Left hindlimb (tissue), 1 donor: ENCODE measurements at places on chromosomes 5 and 9.

- DNase-seq, result no peak
These were observed 209.4 kb downstream of the DTWD2 start for GRCh38 chr5:118778941-118779340.

DNA sequence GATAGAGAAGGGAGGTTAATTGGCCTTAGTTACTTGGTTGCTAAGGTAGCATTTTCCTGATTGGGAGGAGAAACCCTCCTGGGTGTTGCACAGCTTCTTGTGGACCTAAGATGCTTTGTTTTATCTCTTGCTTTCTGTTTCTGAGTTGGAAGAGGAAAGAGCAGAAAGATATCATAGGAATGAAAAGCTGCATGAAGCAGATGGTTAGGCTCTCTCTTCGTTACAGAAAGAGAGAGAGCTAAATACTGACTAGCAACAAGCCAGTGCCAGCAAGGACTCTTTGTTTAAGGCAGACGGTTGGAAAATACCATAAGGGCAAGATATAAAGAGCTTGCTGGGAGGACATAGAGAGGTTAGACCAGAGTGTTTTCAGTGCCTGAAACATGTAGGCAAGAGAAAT lies 103.1 kb downstream of the ATG10 start:
- no peak for DNase-seq

- DNase-seq, result no peak
These were observed 17.6 kb downstream of the PTCH1 start for GRCh38 chr9:95499046-95499676.

DNA sequence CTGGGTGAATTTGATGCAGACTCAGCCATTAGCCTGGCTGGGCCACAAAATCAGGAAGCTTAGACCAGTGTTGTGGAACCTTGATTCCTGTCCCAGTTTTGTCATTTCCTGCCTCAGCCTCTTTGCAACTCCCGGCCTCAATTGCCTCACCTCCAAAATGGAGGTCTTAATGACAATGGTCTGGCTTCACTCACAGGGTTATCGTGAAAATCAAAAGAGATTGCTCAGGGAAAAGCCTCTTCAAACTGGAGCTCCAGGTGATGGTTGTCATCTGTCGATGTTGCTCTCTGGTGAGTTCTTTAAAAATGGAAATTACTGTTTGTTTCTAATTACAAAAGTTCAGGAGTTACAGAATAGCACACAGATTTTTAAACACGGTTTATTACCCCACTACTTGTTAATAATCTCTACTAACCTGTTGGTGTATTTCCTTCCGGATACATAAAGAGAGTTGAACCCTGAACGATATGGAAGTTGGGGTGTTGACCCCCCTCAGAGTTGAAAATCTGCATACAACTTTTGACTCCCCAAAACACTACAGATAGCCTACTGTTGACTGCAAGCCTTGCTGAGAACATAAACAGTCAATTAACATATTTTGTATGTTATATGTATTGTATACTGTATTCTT lies 109.9 kb upstream of the CPEB4 start:
- DNase-seq, result no peak

- DNase-seq, result no peak
These were observed 7.7 kb upstream of the RASGEF1C start for GRCh38 chr5:180216646-180217171.

DNA sequence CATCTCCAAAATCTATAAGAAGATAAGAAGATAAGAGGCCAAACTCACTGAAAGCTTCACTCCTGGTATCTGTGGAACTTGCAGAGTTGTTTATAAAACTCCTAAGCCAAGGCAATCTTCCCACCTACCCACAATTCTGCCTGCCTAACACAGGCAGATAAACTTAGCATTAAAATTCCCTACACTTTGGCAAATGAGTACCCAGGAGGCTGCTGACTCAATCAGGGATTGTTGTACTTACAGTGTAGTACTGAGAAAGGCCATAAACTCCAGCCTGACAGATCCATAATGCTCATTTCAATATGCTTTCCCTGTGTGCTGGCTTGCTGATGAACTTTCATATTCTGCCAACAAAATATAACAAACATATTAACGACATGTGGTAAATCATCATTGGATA lies 725.2 kb downstream of the BRINP1 start:
- DNase-seq, result no peak

DNA sequence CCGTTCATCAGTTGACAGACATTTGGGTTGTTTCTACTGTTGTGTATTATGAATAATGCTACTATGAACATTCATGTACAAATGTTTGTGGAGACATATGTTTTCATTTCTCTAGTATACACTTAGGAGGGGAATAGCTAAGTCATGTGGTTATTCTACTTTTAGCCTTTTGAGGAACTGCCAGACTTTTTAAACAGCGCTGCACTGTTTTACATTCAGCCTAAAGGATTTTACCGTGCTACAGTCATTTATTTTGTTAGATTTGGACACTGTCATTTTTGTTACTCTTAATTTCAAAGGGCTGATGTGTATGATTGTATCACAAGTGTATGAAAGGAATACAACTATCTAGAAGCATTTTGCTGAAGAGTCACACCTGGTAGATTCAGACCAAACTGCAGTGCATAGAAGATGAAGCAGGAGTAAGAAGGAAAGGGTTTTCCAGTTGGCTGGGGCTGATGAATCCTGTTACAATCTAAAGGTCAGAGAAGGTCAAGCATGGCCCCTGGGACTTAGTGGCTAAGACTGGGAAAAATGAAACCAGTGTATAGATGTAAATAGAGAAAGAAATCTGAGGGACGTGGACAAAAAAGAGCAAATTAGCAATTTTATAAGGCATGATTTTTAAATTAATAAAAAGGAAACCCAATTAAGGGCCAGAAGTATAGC lies 509.7 kb downstream of the PSAT1 start:
- DNase-seq, result no peak

- no peak for DNase-seq
These were observed 27.4 kb downstream of the UHRF2 start for GRCh38 chr9:6440405-6440804.

DNA sequence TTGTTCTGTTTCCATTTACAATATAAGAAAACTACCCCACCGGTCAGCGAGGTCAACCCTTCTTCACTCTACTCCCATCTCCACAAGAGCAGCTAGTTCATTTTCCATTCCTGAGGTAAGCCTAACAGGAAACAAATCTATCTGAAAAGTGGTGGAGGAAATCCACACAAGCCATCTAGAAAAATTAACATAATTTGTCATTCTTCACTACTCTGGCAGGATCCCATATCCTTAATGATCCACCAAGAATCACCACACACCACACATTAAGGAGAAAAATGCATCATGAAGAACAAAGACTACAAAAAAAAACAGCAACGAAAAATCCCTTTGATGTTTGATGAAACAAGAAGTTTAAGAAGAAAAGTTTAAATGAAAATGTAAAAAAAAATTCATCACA lies 1771.0 kb downstream of the EFNA5 start:
- no peak for DNase-seq

GRCh38 chr9:12554636-12555035 lies 138.5 kb upstream of the TYRP1 start:
- DNase-seq, result no peak

DNA sequence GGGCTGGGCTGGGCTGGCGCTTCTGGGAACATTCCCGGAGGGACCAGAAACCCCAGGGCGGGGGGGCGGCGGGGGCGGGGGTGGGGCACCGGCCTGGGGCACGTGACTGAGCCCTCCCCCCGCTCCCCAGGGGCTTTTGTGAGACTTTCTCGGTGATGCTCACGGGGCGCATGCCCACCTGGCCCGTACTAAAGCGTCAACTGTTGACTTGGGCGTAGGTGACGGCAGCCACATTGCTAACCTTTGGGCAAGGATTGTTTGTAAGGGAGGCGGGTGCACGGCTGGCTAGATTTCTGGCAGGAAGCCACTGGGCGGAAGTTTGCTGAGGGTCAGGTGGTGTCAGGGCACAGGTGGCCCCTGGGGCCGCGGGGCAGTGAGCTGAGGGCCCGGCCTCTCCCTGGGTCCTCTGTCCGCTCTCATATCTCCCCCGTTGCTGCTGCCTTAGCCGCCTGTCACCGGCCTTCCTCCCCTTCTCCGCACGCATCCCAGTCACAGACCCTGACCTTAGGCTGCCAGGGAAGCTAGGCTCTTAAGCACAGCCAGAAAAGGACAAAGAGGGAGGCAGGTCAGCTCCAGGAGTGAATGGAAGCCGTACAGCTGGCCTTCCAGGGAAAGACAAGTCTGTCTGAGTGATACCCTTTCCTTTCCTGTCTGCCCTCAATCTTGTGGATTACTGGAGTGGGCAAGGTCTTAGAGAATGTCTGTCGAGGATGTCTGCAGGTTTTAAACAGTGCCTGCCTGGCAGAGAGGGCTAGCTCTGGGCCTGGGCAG lies 812 bp downstream of the CACFD1 start:
- DNase-seq, result peak; percentile 51

DNA sequence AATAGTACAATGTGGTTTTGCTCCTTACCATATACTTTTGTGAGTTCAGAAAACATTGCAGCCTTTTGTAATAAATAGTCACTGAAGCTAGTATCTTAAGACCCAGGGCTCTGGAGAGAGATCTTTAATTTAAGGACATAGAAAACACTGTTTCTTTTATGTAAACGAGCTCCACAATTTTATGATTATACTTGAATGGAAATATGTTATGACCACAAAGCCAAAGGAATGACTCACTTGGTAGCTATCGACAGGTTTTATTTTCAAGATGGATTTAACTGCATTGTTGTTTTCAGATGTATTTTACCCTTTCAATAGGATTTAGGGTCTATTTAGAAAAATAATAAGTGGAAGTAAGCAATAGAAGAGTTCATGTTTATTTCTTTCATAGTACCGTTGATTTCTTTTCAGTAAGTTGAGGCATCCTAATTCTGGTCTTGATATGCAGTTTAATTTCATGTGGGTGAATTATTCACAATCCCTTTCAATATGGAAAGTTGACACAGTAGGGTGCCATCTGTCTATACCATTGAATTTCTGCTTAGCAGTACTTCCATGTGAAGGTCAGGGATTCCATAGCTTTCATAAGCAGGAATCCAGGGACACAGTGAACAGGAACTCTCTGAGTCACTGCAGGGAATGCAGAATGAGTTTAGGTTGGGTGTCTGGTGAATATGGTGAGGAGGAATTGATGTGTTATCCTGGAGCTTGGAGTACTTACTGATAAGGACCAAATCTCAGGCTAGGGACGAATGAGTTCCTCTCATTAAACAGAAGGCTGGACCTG lies 157.6 kb downstream of the CD180 start:
- no peak for DNase-seq

GRCh38 chr5:142472306-142472951 lies 147.6 kb upstream of the SPRY4 start:
- no peak for DNase-seq

DNA sequence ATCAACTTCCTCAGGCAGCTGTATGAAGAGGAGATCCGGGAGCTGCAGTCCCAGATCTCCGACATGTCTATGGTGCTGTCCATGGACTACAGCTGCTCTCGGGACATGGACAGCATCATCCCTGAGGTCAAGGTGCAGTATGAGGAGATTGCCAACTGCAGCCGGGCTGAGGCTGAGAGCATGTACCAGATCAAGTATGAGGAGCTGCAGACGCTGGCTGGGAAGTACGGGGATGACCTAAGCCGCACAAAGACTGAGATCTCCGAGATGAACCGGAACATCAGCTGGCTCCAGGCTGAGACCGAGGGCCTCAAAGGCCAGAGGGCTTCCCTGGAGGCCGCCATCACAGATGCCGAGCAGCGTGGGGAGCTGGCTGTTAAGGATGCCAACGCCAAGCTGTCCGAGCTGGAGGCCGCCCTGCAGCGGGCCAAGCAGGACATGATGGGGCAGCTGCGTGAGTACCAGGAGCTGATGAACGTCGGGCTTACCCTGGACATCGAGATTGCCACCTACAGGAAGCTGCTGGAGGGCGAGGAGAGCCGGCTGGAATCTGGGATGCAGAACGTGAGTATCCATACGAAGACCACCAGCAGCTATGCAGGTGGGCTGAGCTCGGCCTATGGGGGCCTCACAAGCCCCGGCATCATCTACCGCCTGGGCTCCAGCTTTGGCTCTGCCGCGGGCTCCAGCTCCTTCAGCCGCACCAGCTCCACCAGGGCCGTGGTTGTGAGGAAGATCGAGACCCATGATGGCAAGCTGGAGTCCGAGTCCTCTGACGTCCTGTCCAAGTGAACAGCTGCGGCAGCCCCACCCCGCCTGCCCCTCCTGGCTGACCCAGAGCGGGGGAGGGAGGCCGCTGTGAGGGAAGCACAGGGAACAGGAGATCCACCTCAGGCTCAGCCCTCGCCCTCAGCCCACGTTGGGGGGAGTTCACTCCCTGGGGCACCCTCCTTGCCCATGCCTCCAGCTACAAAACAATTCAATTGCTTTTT lies 84.0 kb downstream of the SEC61B start:
- DNase-seq, result no peak
